ENCODE measurements at places on chromosomes 4 and X.

DNA sequence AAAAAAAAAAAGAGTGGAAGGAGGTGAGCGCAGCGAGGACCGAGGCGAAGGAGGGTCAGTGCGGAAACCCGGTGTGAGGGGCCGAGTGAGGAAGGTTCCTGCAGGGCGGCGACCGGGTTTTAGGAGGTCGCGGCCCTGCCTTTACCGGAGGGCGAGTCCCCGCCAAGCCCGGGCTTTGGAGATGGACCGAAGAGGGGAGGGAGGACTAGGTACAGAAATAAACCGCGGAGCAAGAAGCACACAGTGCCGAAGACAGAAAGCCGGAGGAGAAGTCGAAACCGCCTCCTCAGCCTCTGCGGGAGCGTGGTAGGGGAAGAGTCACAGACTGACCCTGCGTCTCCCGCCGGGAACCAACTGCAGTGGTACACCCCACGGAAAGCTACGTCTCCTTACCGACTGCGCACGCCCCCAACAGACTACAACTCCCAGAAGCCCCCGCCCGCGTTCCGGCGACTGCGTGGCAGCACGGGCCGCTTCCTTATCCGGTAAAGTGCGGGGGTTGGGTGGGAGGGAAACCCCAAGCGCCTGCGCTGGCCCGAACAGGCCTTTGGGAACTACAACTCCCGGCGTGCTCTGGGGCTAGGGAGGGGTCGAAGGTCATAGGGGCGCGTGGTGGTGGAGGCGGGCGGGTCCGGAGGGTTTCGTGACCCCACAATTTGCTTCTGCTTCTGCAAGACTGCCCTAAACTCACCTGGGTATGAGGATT, at the start of gene NFXL1:
NFXL1 (minus strand) TSS at position 364 of the 706 bp plus-strand sequence. CDS start 380 bp downstream, outside the sequence.
- peak; percentile 97 for DNase-seq

GRCh38 chr4:148857973-148858534, 415.8 kb upstream of the NR3C2 start:
- DNase-seq, result no peak

DNA sequence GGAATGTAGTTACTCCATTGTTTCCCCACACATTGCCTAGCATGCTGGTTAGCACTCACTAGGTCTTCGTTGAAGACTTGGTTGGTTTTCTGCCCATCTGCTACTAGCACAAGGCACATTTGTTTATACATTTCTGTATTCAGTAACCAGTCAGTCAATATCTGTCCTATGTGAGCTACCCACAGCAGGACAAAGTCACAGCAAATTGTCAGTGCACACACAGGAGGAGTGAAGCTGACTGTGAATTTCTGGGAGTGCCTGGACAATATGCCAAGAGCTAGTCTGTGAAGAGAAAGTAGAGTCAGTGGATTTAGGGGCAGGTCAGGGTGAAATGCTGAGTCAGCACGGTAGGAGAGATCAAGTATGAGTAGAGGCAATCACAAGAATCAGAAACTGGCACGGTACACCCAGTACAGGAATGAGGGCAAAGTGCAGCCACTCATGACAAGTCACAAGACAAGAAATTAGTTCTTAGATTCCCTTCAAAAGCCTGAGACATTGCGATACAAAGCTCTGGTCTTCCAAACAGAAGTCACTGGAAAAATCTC, 1049.8 kb upstream of the POU3F4 start:
- no peak for DNase-seq

GRCh38 chr4:60605646-60606354, 594.3 kb upstream of the ADGRL3 start:
- peak; percentile 60 for DNase-seq

- peak; percentile 8 for DNase-seq
These were observed 31.7 kb upstream of the PDLIM3 start for GRCh38 chr4:185566972-185567371.

DNA sequence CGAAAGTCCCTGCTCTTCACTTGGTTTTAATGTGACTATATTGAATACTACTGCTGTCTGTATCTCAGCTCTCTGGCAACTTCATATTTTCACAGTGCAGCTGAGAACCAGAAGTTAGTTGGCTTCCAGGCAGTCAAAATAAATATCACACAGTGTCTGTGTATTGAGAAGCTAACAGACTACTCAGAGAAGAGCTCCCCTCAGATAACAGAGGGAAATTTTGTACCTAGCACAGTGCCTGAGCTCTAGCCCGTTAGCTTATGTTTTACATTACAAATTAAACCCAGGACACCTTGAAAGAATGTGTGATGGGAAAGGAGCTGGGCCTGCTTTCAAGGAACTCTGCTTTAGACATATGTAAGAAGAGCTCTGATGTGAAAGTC, 22.7 kb downstream of the JADE1 start:
- DNase-seq, result no peak

DNA sequence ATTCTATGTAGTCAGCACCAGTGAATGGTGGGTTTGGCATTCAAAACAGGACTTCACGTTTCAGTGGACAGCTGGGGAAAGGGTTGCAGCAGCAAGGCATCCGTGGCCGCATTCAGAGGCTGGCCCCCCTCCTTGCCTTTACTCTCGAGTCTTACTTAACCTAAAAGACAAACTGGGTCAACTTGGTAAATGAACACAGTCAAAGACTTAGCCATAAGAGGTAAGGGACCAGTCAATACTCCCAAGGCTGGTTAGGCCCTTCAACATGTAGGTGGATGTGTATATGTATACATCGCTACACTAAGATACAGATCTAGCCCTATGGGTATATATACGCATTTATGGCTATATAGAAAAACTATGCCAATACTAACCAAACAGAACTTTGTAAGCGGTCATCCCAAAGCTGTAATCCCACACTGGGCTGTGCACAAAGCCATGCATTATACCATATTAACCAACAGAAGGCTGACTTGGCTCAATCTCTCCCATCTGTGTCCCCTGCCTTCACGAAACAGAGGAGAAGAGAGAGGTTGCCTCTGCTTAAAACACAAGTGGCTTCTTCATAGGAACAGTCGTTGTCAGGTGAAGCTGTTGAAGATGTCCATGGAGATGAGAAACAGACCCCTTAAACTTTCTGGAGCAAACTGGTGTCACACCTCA, 61.9 kb downstream of the TSC22D3 start:
- no peak for DNase-seq

DNA sequence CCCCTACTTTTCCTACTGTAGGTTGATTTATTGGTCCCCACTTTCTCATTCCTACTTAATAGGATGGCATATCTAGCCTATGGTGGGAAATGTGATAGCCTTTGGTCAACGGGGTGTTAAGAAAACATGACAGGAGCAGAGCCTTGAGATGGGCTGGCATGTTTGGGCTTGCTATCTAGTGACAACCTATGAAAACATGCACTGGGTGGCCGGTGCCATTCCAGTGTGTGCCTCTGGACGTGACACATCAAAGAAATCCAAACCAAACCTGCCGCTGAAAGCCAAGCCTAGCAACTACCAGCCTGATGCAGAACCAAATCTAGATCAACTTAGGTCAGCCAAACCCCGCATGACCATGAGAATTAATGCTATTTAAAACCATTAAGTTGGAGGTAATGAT, 317.6 kb downstream of the DMD start:
- no peak for DNase-seq

GRCh38 chr4:39924014-39924413, 53.7 kb downstream of the PDS5A start:
- DNase-seq, result no peak

- DNase-seq, result peak; percentile 76
These were observed 14.9 kb downstream of the TIFA start for GRCh38 chr4:112270640-112271421.

DNA sequence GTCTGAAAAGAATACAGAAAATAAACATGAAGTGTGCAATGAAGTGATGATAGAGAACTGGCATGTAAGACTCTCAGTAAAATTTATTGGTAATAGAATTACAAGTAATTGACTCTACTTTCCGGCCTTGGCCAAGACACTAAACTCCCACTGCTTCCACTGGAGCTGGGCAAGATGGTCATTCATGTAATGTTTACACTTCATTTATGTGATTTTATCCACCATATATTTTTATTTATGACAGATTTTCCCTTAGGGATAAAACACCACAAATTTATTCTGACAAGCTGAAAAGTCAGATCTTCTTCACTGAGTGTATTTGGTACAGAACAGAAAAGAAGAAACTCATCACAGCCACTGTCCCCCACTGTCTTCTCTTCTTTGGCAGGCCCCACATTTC, 191.9 kb downstream of the SLC39A8 start:
- no peak for DNase-seq

DNA sequence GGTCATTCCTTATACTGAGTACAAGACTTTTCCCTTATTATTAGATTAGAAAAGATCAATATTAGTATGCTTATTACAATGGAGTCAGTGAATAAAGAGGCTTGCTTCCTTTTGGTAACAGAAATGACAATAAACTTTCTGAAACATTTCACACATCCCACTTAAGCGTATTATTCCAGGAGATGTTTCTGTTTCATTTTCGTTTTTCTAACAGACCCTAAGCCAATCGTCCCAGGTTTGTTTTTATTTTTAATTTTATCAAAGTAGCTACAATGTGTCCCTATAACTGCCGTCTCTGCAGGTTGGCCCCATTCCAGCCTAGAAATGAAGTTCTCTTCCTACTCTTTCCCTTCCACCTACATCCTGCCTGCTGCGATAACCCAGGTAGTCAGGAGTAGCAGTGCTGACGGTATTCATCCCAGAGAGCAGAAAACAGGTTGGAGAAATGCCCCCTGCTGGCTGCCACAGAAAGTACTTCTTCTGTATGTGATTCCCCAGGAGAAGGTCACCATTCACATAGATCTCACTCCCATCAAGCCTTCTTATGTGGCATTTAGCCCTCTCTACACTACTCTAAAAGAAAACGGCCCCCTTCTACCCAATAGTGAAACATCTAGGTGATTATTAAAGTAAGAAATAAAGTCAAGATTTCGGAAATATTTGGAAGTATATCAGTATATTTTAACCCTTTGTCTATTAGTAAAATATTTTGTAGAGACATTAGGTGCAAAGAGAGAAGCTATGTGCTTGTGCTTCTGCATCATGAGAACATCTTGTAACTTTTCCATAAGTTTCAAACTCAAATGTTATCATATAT, 40.4 kb downstream of the ENPEP start:
- peak; percentile 64 for DNase-seq

DNA sequence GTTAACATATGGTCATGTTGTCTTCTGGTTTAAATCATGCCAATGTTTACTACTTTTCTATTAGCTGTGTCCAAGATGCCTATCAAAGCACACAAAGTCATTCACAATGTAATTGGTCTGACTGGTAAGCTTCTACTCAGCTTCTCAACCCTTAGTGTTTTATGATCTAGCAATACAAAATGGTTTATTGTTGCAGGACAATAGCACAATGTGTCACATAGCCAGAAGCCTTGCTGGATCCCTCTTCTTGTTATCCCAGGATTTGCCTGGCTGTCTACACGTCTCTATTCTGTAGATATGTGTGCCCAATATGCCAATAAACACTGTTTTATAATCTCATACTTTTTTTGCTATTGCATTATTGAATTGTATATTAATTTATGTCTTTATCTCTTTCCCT, 1111.0 kb upstream of the AGA start:
- no peak for DNase-seq

- no peak for DNase-seq
These were observed 884.8 kb upstream of the SLIT2 start for GRCh38 chr4:19366916-19367315.

GRCh38 chr4:143337600-143338287, 1.1 kb downstream of the GAB1 start:
- DNase-seq, result peak; percentile 64

- no peak for DNase-seq
These were observed 433.1 kb upstream of the FAM241A start for GRCh38 chr4:111712093-111712677.

- DNase-seq, result no peak
These were observed 53.5 kb downstream of the FAM114A1 start for GRCh38 chr4:38921151-38921550.

- DNase-seq, result no peak
These were observed 209.8 kb upstream of the NR3C2 start for GRCh38 chr4:148651991-148652390.

DNA sequence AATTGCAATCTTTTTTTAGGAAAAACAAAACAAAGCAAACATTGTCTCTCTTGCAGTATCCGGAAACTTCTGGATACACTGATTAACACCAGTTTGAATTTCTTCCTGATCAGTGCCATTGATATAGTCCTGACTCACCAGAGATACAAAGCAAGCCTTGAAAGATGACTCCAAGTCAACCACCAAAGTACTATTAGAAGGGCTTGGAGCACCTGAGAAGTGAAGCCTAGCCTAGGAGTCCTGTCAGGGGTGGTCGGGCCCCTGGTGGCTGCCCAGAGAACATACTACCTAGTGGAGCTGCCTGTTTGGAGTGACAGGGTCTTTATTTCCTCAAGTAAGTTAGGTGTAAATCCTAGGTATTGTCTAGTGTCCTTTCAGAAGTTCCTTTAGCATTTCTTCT, 593.2 kb downstream of the ZNF674 start:
- no peak for DNase-seq

- no peak for DNase-seq
These were observed 26.2 kb upstream of the NFKB1 start for GRCh38 chr4:102474736-102475504.

GRCh38 chr4:76178296-76178695, 30.1 kb upstream of the NUP54 start:
- no peak for DNase-seq

DNA sequence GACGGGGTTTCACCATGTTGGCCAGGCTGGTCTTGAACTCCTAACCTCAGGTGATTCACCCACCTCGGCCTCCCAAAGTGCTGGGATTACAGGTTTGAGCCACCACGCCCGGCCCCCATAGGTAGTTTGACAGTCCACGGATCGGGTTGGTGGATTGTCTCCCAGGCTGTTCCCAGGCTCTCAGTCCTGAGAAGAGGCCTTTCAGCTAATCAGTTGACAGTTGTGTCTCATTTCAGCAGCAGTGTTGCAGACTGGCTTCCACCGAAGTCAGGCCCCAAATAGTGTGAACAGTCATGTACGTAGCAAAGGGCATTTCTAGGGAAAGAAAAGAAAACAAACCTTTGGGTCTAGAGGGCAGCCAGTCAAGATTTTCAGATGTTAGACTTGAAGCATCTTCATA, 102.4 kb upstream of the TLR3 start:
- no peak for DNase-seq

DNA sequence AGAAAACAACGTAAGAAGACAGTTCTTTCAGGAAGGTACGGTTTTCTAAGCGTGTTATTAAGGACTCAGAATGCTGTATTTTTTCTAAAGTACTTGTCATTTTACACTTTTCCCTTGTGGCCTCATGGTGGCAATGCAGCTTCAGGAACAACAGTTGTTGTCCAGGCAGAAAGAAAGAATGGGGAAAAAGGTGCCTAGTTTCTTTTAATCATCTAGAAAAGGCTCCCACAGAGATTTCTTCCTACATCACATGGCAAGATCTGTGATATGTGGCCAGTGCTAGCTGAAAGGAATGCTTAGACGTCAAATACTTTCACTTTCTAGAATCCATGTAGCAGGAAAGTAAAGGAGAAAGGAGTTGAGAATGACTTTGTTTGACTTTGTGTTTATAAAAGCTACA, 49.0 kb upstream of the TRAM1L1 start:
- DNase-seq, result peak; percentile 8

- DNase-seq, result no peak
These were observed 7.6 kb upstream of the USP53 start for GRCh38 chr4:119204916-119205315.

DNA sequence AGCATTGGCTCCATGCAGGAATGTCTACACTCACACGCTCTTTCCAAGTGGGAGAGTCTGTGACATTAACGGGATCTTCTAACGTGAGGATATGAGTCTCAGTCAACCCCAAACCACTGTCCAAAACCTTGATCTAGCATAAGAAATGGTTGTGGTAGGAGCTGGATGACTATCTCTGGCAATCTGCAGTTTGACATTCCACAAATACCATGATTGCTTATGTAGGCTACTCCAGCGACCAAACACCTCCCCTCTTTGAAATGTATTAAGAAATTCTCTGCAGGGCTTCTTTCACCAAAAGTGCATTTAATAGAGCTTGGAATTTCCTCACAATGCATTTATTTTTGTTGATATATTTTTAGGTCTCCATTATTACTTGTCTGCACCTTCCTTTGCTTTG, 14.1 kb upstream of the STX18 start:
- peak; percentile 92 for DNase-seq
